Fibroblast of skin of scalp (primary cell): ENCODE measurements at places on chromosomes 2 and 18.

DNA sequence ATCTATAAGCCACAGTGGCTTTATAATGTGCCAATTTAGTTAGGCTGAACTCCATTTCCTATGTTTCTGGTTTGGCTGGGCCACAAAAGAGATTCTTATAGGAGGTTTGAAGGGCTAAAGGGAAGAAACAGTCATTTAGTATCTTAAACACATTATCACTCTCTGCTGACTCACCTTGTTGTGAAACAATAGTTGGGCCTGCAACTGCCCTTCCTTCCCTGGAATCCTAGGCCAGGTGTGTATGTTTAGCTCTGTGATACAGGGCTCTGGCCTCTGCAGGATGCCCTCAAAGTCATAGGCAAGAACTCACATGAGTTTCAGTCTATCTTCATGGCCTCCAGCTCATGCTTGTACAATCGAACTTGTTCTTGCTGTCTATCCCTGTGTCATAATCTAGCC lies 400.0 kb upstream of the CELF4 start:
- no peak for DNase-seq

GRCh38 chr18:7234091-7234490 lies 3.2 kb downstream of the LRRC30 start:
- no peak for DNase-seq

DNA sequence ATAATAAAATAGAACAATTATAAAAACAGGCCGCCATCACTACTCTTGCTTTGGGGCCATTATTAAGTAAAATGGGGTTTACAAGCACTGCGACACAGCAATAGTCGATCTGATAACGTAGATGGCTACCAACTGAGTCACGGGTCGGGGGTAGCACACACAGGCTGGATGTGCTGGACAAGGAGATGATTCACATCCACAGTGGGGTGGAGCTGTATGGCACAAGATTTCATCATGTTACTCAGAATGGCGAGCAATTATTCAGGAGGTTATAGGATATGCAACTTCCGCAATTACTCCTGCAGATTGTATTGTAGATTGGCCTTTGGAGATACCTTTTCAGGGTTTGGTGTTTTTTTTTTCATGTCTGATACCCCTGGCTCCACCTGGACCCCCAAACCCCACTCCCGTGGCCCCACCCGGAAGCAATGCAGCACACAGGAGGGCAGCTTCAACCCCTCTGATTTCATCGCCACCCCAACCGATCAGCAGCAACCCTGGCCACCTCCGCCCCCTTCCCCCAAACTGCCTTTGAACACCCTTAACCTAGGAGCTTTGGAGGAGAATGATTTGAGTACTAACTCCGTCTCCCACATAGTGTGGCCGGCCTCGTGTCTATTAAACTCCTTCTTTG lies 21.4 kb upstream of the MLPH start:
- DNase-seq = peak; percentile 94

DNA sequence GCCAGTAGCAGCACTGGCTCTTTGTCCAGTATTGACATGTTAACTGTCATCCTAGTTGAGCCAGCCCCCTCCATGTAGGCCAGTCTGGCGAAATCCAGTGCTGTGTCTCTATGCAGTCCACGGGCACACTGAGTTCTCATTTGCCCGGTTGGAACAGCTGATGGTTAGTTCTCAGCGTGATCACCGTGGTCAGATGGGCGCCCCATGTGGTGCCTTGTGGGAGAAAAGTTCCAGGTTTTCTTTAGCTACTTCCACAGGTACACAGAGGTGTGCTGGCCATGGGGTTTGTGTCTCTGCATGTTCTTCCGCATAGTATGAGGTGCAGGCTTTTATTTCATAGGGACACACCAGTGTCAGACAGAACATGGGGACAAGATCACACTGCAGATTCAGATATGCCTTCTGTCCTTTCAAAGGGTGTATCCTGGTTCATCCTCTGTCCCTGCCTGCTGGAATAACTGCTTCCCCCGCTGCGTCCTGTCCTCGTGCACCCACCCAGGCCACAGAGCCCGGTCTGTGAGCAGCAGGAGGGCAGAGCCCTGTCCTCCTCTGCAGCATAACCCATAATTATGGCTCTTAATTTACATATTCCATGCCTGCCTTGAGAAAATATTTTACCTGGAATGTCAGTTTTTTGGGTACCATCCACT lies 334.1 kb downstream of the GBX2 start:
- DNase-seq = no peak
